DMS79 (cell line): ENCODE measurements at places on chromosomes 2 and 18.

DNA sequence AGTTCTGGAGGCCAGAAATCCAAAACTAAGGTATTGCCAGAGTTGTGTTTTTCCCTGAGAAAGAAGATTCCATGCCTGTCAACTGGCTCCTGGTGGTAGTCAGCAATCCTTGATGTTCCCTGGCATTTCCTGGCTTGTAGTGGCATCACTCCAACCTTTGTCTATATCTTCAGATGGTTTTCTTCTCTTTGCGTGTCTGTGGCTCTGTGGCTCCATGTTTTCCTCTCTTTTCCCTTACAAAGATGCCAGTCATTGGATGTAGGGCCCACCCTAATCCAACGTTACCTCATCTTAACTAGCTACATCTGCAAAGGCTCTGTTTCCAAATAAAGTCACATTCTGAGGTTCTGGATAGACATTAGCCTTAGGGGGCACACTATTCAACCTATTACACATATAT lies 41.8 kb downstream of the SLC14A1 start:
- no peak for DNase-seq

DNA sequence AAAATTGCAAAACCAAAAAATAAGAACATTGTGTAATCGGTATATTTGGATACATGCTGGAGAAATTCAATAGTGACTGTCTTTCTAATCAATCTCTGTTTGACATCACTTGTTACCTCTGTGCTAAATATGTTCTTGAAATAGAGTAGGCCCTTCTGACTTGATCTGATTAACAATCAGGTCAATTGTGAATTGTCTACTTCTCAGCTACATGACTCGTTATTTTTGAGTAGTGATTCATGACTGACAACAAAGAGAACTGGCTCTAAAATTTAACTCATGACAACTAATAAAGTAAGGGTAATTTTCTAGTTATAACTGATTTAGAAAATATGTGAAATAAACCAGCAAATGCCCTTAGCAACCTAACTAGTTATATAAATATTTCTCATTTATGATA lies 312.1 kb downstream of the TMX3 start:
- no peak for DNase-seq

DNA sequence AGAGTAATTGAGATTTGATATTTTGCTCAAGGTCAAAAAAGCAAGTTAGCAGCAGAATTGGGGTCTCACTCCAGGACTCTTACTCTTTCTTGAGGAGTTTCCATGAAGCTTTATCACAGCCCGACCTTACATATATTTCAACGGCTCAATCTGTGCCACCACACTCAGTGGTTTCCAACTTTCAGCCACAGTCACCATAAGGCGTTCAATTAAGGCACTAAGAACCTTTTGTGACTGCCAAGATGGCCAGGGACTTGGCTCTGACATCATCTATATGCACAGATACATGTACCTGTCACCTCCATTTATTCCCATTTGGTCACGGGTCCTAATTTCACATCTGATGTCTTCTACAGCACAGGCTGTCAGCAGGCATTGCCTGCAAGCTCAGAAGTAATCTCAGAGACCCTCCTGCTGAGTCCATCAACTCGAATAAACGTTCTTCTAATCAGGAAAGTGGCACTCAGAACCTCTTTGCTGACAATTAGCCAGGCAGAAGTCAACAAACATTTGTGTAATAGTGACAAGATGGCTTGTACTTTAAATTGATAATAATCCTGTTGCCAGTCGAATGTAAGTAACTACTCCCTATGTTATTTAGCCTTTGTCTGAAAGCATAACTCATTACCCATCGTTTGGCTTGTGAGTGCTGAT lies 16.1 kb downstream of the DYTN start:
- peak; percentile 84 for DNase-seq

DNA sequence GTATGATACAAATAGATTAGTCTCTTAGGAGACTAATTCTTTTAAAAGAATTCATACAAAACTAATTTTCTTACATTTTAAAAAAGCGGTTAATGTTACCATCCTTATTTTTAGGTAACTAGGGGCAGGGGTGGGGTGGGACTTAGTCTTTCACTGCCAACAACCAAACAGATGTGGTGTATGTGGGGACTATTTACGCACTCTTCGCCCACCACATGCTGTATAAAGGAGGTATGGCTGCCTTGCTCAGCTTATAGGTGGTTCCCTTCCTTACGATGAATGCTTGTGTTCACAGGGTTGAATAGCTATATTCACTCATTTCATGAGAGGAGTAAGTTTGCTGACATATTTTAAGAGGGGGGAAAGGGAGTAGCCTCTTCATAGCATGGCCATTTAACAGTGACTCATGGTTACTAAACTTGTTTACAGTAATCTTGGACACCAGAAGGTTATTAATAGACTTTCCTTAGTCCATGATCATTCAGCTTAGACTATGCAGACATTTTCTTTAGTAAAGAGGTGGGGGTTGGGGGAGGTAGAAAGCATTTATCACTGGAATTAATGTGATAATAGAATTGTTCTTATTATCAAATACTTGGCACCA lies 61.8 kb downstream of the CAB39 start:
- no peak for DNase-seq

GRCh38 chr2:98090951-98091350 lies 4.0 kb downstream of the VWA3B start:
- DNase-seq: no peak

DNA sequence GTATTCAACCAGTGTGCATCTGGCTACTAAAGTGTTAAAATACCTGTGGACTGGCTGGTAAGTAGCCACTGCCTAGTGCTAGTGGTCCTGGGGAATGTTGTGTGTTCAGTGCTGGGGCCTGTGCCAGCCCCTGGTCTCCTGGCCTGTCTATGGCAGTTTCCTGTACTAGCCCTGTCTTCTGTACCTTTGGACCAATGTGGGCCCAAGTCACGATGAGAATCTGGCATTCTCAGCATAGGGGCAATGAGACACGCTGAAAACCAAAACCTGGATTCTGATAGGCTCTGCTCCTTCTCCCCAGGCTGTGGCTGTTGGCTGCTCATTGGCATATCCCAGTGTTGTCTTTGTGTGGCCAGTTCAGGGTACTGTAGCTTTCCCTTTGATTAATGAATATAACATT lies 170.4 kb downstream of the PTPRM start:
- DNase-seq: no peak

- DNase-seq: no peak
Measured at GRCh38 chr2:58101500-58101899, 54.9 kb downstream of the VRK2 start.

DNA sequence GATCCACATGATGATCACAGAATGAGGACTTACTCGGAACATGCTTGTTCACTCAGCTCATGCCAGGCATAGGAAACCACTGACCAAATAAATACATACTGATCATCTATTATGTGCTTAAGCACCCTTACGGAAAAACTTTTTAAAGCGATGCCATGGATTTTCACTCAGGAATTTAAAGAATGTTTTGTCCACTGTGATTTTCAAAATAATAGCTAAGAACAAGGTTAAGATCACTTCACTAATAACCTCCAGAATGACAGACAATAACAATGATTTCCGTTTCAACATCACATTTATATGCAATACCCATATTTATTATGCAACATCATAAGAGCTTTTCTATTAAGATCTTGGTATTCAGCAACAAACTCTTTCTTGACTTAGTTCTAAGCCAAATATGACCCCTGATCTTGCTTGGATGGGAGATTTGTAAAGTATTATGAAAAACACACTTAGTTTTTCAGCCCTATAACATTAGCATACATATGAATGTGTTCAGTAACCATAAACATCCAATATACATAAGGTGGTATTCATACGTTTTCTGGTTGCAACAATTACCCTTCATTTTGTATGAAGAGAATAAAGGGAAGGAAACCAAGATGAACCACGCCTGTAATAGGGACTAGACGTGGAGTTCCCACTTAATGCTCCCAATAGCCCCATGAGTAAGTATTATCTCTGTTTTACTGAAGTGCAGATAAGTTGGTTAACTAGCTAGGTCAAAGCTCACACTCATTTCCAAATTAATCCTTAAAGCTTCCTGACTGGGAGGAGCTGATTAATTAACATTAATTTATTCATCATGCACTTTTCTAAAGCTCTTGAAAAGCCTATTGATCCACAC lies 1.9 kb downstream of the CD302 start:
- no peak for DNase-seq

DNA sequence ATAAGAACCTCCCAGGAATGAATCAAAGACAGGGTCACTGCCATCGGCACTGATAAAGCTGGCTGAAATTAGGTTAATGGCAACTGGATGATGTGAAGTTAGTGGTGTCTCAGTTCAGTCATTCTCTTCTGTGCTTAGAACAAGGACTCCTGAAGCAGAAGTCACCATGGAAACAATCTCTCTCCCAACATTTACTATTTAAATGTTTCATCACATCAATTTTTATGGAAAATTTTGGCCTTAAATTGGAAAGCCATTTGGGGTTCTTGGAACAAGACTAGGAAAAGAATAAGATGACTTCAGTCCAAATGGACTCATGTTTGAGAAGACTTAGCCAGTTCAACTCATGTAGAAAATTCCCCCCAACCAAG lies 15.5 kb upstream of the ARL5A start:
- no peak for DNase-seq

- no peak for DNase-seq
Measured at GRCh38 chr2:175709248-175709647, 292.8 kb downstream of the LNPK start.

DNA sequence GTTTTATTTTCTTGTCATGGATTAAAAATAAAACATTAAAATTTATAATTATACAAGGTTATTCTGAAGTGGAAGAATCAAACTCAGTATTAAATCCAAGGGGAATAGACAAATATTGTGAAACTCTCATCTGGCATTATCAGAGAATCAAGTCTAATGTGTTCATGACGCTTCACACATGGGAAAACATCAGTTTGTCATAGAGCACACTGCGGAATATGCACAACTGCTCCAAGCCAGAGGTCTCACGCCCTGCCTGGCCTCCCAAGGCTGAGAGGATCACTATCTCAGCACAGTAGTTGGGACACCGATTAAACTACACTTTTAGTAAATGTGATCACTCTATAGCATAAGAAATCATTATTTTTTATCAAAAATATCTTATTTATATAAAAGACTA lies 20.7 kb upstream of the TRIM43B start:
- no peak for DNase-seq

DNA sequence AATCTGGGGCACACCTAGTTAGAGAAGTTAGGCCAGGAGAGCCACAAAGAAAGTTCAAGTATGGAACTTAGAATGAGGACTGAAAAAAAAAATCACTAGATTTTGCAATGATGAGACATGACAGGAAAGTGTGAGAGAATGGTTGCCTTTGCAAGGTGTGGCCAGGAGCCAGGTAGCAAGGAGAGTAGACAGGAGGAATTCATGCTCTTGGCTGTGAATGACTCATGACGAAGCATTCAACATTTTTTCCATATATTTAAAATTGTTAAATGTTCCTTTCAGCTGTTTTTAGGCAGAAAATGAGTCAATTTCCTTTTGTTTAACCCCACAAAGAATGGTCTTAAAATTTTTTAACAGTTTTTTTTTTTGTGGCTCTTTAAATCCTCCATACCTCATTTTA lies 636.9 kb downstream of the PLCL1 start:
- no peak for DNase-seq

GRCh38 chr2:16293398-16293797 lies 353.0 kb downstream of the MYCN start:
- no peak for DNase-seq

GRCh38 chr2:168814046-168814445 lies 11.6 kb downstream of the NOSTRIN start:
- no peak for DNase-seq

DNA sequence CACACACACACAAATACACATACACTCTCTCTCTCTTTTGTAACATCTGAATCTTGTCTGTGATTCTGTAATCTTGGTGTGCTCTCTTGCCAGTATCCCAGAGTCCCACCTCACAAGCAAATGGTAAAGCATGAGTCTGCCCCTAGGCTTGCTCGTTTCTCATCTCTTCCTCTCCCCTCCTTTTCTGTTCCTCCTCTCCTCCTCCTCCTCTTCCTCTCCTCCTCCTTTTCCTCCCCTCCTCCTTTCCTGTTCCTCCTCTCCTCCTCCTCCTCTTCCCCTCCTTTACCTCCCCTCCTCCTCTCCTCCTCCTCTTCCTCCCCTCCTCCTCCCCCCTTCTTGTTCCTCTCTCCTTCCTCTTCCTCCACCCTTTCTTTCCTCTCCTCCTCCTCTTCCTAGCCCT lies 59.0 kb downstream of the TNFRSF11A start:
- no peak for DNase-seq

GRCh38 chr18:22446325-22446724 lies 28.6 kb upstream of the CTAGE1 start:
- DNase-seq: no peak

DNA sequence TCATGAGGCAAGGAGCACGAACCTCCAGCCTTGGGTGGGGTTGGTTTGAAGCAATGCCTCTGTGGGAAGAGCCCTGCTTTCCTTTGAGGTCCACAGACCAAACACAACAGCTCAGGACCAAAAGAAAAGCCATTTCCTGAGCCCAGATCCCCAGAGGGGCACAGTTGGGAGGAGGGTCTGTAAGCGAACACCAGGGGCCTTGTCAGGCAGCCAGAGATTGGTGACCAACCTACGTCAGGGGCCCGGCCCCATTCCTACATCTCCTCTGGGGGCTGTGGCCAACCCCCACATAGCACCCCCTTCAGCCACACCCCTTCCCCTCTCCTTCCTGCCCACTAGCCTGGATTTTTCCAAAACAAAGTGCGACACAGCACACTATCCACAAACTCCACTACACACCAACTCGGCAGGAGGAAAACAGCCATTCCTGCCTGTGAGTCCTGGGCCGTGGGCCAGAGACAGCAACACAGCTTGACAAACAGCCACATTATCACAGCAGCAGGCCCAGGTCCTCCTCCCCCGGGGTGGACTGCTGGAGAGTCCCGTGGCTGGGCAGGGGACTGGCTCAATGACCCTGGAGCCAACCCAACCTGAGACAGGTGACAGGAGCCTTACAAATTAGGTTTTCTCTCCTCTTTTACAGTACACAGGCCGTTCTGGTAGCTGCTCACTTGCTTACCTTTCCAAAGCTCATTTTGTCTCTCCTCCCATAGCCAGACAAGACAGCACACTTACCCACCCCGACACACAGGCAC lies 98.8 kb downstream of the TNS1 start:
- DNase-seq: no peak

- no peak for DNase-seq
Measured at GRCh38 chr2:9573013-9573720, 17.5 kb upstream of the ADAM17 start.

DNA sequence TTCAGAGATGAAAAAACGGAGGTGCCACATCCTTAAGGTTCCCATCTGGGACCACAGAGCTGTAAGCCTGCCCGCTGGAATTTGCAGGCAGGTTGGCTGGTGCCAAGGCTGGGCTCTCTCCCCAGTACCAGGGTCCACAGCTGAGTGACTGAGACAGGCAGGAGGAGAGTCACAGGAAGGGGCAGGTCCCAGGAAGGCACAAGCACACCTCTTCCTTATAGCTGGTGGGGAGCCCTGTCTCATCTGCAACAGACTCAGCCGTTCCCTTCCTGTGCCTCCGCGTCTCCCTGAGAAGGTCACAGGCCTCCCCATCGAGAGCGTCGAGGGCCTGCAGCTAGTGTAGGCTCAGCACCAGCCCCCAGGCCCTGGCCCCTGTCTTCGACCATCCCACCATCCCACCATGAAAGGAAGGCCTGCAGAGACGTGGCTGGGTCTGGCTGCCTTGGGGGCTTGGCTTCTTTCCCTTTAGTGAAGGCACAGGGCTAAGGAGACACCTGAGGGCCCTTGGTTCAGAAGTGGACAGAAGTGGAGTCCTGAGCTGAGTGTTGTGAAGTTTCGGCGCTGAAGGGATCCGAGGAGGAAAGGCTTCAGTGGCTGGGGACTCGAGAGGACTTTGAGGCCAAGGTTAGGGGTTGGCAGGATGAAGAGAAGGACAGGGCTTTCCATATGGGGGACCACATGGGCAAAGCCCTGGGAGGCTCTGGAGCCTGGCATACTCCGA lies 26.8 kb downstream of the GLI2 start:
- DNase-seq: no peak

- no peak for DNase-seq
Measured at GRCh38 chr2:148981324-148981723, 57.2 kb upstream of the LYPD6B start.
